ENCODE measurements at places on chromosomes 5 and 9. TPM values are rescaled to one million over a fixed set of nuclear protein-coding genes. Genes with fewer than 3 reads are reported as not detected.

The PAEP gene
- not detected for total RNA-seq

DNA sequence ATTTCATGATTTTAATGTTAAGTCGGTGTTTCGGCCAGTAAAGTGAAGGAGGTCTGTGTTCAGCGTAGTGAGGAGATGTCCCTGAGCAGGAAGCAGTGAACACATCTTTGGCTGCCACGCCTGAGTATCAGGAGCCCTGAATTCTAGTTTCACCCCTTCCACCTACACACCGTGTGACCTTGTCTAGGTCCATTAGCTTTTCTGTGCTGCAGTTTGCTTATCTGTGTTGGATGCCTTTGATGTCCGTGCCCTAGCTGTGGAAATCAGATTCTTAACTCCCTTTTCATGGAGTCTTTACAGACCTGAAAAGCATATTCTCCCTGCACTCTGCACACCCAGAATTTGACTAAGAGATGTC, 601 bp downstream of the FBXO38 start:
- DNase-seq, result no peak

GRCh38 chr5:96483878-96484277, 50.8 kb upstream of the PCSK1 start:
- DNase-seq, result no peak

The PRRX2 gene
- 0.52 TPM for total RNA-seq

The TMEFF1 gene
- total RNA-seq, result 0.50 TPM

GRCh38 chr5:147267082-147267832, 32.4 kb downstream of the STK32A start:
- DNase-seq, result no peak

The TRIM36 gene
- total RNA-seq, result 39.8 TPM

- DNase-seq, result no peak
Observed at GRCh38 chr9:135962696-135963307, 1.6 kb upstream of the UBAC1 start.

The TTC39B gene
- total RNA-seq, result 50.5 TPM

GRCh38 chr5:33604503-33604902, 163.7 kb downstream of the TARS1 start:
- no peak for DNase-seq

The OR2K2 gene
- total RNA-seq, result not detected

- no peak for DNase-seq
Observed at GRCh38 chr5:36079200-36079781, 12.6 kb upstream of the UGT3A2 start.

The PCDHAC1 gene
- 0.15 TPM for total RNA-seq

DNA sequence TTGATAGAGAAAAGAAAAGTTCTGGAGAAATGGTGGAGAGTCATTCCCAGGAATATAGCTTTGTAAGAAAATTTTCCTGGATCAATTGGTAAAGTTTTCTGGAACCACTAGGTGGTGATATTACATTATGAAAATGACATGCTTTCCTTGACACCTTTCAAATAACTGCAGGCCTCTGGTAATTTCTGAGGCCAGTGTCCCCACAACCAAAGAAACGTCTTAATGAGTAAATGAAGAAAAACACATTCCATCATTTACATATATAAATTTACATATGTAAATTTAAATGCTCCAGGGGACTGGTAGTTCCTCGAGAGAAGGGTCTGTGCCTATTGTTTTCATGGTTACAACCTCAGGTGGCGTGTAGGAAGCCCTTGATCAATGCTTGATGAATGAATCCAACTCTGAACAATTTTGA, 17.2 kb upstream of the RGS3 start:
- DNase-seq, result no peak

GRCh38 chr9:117307701-117308100, 107.2 kb downstream of the ASTN2 start:
- DNase-seq, result no peak

GRCh38 chr5:174205939-174206338, 160.4 kb downstream of the NSG2 start:
- no peak for DNase-seq

DNA sequence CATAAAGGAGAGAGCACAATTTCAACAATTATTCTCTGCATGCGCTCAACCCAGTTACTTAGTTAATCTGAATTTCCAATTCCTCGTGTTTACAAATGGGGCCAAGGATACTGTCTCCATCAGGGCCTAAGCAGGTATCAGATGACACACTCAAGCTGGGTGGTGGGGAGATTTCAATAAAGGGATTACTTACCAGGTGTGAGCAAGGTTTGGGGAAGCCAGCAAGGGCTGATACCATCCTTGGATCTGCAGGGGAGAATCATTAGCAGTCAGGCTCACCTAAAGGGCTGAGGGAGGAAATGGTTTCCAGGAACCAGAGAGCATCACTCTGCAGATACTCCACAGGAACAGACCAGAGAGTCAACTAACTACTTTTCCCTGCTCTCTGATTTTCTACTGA, 487.1 kb downstream of the NTRK2 start:
- no peak for DNase-seq

- no peak for DNase-seq
Observed at GRCh38 chr9:129703667-129704355, 38.4 kb downstream of the PRRX2 start.

DNA sequence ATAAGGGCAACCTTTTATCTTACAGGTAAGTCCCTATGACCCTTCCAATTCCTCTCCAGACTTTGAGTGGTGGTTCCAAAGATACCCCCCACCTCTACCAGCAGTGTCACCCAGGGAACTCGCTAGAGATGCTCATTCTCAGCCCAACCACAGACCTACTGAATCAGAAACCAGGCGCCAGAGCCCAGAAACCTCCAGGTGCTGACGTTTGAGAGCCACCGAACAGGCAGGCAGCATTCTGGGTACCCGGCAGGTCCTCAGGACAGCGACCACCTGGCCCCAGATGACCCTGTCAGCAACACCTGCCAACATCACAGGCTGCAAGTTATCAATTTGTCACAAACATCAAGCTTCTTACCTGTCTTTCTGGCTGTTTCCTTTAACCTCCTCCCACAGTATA, 19.5 kb downstream of the RAPGEF1 start:
- DNase-seq, result peak; percentile 45

- DNase-seq, result no peak
Observed at GRCh38 chr9:61668846-61669245, 479.0 kb downstream of the SPATA31A7 start.

GRCh38 chr9:83981126-83981871, 694 bp downstream of the RMI1 start:
- peak; percentile 48 for DNase-seq

The LCN15 gene
- 8.0 TPM for total RNA-seq

DNA sequence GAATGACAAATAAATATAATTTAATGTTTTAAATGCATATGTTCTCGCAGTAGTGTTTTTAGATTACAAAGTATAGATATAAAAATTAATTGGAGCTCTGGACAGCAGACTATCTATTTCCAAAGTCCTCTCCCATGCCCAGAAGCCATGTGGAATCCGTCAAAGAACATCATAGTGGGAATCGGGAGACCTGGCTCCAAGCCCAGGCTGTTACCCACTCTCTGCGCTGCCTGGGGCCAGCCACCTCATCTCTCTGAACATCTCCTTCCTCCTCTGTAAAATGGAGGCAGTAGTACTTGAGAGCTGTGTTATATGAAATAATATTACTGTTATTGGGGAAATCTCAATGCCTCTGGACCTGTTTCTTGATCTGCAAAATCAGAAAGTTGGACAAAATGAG, 58.1 kb upstream of the SLC30A5 start:
- DNase-seq, result no peak

DNA sequence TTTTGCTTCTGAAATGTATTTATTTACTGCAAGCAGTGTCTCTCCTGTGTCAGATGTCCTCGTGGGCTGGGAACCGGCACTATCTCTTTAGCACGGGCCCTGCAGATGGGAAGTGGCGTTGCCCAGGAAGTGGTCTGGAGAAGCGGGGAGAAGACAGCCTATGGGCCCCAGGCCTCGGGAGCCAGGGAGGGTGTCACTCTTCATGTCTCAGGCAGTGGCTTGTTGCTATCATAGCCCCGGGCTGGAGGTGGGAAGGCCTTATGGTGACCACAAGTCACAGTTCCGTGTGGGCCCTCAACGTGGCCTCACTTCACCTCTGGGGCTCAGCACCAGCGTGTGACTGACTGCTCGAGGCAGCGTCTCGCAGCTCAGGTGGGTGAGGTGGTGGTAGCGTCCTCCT, 41.4 kb downstream of the SYK start:
- DNase-seq, result no peak

DNA sequence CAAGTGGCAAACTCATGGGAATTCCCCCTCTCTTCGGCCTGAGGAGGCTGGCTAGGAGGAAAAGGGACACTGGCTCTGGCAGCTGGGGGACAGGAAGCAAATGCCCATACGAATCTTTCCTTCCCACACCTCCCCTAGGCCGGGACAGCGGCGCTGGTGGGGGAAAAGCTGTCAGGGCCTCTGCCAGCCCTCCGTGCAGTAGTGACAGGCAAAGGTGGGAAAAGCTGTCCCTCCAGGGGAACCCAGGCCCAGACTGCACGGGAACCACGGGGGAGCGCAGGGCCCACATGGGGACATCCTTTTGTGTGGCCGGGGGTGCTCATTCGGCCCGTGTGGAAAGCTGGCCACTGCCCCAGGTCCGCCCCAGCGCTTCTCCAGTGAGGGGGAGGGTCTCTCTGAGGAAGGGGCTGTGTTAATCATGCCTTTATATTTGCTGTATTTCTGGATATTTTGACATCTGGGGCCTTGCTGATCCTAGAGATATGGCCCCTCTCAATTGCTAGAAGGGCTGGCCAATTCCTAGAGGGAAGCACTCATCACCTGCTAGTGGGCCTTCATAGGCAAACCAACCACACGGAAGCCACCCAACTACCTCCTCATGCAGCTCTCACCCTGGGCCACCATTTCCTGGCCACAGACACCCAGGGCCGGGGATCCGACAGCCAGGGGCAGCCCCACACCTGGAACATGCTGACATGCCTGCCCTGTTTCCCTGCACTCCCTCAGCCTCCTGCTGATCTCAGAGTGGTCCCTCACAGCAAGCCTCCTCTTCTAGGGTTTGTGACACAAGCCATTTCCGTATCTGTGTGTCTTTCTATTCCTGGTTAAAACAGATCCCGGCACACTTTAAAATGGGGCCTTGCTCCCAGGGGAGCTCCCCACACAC, 138.8 kb downstream of the ROR2 start:
- no peak for DNase-seq

DNA sequence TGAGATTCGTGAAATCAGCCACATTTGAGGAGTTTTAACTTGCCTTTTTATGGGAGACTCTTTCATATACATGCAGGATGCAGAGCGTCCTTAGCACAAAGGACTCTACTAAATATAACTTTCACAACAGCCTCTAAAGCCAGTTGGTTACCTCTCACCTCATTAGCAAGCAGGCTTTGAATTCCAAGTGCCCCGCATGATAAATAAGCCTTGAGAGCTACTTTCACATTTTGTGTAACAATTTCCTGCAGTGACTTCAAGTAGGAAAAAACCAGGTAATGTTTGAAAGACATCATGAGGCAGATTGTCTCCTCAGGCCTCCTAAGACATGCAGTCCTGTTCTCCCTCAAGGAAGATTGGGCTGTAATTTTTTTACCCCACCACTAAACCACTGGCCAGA, 50.5 kb downstream of the RALGPS1 start:
- no peak for DNase-seq

DNA sequence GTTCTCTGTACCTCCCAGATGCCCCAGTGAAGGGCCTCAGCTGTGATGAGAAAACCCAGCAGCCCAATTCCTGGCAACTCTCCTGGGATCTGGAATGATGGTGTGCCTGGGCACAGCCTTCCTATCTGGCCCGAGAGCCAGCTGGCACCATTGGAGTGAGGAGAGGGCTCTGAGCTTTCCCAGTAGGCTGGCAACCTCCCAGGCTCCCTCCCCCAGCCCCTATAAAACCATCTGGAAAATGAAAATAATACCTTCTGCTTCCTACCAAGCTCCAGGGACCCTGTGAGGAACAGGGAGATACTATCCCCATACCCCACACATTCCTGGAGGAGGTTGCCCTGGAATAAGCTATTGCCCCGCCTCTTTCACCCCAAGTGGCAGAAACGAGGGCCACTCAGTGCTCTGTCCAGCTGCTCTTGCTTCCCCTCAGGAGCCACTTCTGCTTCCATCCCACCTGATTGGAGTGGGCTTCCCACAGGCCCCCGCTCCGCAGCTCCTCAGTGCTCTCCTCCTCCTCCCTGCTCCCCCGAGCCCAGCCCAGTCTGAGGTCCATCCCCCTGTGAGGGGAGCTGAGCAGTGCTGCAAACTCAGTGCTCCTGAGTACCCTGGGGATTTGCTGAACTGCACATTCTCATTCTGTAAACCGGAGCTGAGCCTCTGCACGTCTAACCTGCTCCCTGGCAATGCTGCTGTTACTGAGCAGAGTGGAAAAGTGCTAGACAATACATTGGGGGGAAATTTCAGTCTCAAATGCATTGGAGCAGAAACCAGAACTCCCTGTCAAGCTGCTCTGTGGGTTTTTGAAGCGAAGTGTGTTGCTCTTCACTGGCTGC, 74.7 kb downstream of the THBS4 start:
- peak; percentile 53 for DNase-seq

DNA sequence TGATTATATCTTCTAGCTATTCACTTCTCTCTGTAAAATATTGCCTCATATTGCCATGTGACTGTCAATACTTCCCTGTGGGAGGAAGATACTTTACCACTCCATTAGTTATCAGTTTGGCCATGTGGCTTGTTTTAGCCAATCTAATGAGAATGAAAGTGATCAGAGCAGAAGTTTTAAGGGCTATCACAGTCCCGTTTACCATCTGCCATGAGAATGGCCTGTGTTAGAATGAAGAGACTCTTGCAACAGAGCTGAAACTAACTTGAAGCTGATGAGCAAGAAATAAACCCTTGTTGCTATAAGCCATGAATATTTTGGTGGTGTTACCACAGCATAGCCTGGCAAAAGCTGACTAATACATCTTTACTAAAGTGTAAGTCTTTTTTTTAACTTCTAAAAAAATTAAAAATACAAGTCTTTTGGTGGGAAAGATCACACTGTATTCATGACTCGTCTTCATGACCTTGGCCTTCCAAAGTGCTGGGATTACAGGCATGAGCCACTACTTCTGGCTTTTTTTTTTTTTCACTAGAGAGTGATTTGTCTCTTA, 68.0 kb upstream of the CTNNA1 start:
- DNase-seq, result no peak

DNA sequence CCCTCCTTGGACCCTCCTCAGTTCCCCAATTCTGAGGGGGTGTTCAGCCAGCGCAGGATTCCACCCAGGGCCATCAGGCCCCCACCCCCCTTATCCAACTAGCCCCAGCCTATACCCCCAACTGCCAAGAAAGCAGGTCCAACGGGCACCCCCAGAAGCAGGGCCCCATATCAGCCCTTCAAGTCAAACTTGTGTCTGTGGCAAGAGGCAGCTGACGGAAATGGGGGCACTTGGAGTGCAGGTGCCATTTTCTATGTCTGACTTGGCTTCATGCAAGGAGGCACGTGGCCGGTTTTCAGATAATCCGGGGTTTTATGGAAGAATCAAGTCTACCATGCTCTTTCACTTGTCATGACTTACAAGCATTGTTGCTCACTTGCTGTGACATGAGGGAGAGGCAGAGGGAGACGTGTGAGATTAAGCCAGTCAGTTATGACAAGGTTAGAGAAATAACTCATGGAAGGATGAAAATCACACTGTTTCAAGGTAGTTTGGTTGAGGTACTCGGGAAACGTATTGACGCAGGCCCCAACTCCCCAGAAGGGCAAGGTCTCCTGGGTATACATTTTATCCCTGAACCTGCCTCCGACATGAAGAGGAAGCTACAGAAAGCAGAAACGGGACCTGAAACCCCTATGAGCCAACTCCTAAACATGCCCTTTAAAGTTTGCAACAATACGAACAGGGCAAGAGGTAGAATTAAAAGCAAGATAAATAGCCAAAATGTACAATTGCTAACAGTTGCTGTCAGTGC, 26.5 kb upstream of the CLPTM1L start:
- no peak for DNase-seq

GRCh38 chr5:173764332-173765028, 123.7 kb upstream of the CPEB4 start:
- DNase-seq, result peak; percentile 67
